Foreskin fibroblast (primary cell): ENCODE measurements at places on chromosomes 11 and 22.

GRCh38 chr22:41907436-41908401, 7.2 kb downstream of the SHISA8 start:
- DNase-seq, result peak; percentile 40

- DNase-seq, result peak; percentile 96
Observed at GRCh38 chr11:61297746-61298145, 2.6 kb upstream of the VWCE start.

GRCh38 chr11:129989149-129989813, 13.4 kb downstream of the PRDM10 start:
- DNase-seq, result no peak

- no peak for DNase-seq
Observed at GRCh38 chr22:42889304-42889703, 32.2 kb upstream of the ARFGAP3 start.

DNA sequence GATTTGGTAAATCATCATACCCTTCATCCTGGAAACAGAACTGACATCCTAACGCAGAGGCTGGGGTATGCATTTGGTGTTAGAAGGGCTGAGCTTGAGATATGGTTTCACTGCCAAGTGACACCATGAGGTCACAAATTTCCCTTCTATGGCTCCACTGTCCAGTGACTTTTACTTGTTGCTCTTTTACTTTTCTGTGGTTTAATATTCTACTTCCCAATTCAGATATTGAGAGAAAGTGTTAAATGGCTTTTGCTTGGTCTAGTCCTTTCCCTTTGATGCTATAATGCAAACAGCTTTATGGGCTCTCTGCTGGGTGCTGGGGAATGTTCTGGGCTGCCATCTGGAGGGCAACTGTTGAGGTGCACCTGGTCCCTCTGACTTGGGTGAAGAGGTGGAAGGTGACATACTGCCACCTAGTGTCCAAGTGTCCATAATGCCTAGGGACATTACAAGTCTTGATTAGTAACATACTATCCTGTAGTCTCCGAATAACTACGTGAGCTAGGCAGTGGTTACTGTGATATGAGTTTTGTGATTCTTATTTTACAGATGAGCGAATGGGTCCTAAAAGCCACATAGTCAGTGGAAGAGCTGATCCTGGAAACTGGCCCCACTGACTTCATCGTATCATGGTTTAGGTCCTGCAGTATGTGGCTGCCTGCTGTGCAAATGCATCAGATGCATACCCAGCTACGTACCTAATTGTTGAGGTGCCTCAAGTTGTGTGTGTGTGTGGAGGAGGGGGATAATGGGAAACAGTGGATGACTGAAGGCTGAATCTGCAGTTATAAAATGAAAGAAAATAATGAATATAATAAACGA, 149.1 kb upstream of the RAG2 start:
- peak; percentile 78 for DNase-seq

DNA sequence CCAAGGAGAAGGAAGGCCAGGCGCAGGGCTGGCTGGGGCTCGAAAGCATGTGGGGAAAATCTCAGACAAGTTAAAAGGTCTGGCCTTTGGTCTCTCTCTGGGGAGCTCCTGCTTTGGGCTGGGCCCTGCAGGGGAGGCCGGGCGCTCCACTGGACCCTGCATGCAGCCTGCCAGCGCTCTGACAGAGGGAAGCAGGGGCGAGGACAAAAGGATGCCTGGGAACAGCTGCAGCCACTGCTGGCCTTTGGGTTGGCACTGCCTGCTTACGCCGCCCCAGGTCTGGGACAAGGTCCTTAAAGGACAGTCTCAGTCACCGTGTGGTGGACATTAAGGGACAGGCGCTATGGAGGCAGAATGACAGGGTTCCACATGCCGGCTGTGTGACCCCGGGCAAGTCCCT, 56.4 kb upstream of the TTLL12 start:
- no peak for DNase-seq

DNA sequence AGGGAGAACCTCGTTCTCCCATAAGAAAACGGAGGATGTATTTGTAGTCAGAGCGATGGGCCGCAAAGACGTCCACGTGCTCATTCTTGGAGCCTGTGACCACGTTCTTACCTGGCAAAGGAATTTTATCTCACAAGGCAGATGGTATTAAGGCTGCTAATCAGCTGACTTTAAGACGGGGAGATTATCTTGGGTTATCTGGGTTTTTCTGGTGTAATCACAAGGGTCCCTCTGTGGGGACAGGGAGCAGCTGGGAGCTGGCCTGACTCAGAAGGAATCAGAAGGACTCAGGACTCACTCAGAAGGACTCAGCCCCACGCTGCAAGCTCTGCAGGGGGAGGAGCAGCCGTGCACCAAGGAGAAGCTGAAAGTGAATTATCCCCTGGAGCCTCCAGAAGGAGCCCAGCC, 7.5 kb upstream of the SIGIRR start:
- DNase-seq, result no peak

- DNase-seq, result no peak
Observed at GRCh38 chr11:132101881-132102280, 731.5 kb downstream of the NTM start.

- no peak for DNase-seq
Observed at GRCh38 chr11:27971171-27971570, 136.8 kb downstream of the KIF18A start.

DNA sequence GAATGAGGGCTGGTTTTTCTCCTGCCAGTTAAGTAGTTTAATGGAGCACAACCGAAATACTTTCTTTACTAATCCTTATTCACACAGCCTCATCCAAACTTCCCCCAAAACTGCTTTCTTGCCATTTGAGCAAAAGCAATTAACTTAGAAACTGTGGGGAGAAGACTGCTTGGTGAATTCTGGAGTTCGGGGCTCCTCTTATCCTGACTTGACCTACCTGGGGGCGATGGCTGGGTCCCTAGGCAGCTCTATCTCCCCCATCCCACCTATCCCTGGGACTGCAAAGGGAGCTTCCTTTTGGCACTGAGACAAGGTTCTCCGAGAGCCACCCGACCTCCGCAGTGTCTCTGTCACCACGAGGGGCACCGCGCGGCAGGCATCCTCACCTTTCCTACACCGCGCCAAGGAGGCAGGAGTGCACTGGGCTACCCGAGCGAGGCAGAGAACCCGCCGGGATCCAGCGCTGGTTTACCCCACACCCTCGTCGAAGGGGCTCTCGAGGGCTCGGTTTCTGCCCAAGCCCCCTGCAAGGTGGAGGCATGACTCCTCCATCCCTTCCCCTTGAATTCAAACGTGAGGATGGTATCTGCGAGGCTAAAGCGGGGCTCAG, 759 bp downstream of the DESI1 start:
- DNase-seq, result peak; percentile 52

DNA sequence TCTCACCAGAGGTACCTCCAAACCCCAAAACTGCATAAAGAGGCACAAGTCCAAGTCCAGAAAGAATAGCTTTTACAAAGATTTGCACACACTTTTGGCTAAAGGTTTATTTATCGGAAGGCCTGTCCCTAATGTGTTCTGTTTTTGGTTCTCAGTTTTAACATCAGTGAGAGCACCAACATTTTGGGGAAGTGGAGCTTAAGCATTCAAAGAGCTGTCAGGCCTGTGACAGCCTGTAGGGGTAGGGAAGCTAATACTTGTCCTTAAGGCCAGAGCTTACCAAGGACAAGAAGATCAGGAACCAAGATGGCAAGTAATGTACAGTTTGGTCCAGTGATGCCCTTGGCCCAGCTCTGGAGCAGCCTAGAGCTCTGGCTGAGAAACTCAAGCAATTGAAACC, 38.9 kb upstream of the SCUBE2 start:
- DNase-seq, result no peak

DNA sequence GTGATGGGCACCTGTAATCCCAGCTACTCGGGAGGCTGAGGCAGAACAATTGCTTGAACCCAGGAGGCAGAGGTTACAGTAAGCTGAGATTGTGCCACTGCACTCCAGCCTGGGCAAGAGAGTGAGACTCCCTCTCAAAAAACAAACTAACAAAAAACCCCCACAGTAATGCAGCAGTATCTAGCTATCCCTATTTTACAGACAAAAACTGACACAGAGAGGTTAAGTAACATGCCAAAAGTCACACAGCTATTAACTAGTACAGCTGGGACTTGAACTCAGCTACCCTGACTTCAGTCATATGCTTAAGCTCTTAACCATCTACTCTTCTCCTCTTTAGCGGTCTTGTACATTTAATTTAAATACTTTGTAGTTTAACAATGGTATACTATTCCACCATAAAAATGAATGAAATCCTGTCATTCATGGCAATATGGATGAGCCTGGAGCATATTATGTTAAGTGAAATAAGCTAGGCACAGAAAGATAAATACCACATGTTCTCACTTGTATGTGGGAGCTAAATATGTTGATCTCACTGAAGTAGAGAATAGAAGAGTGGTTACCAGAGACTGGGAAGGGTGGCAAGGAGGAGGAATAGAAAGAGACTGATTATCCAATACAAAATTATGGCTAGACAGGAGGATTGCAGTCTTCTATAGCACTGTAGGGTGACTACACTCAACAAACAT, 82.8 kb downstream of the DENND5A start:
- no peak for DNase-seq

DNA sequence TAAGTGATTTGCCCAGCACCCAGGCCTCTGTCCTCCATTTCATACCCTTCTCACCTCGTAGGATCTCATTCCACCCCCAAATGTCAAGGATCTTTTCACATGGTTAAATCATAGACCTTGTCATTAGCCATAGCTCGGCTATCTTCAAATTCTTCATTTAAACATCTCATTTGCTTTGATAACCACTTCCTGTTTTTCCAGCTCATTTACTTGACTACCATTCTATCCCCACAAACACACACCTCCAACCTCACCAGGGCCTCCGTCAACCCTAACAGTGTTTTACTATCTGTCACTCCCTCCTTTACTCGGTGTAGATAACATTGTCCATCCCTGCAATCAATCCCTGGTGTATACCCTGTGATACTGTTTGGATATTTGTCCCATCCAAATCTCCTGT, 36.8 kb upstream of the LARGE1 start:
- no peak for DNase-seq

- DNase-seq, result no peak
Observed at GRCh38 chr11:10494636-10495463, 39.8 kb downstream of the AMPD3 start.

DNA sequence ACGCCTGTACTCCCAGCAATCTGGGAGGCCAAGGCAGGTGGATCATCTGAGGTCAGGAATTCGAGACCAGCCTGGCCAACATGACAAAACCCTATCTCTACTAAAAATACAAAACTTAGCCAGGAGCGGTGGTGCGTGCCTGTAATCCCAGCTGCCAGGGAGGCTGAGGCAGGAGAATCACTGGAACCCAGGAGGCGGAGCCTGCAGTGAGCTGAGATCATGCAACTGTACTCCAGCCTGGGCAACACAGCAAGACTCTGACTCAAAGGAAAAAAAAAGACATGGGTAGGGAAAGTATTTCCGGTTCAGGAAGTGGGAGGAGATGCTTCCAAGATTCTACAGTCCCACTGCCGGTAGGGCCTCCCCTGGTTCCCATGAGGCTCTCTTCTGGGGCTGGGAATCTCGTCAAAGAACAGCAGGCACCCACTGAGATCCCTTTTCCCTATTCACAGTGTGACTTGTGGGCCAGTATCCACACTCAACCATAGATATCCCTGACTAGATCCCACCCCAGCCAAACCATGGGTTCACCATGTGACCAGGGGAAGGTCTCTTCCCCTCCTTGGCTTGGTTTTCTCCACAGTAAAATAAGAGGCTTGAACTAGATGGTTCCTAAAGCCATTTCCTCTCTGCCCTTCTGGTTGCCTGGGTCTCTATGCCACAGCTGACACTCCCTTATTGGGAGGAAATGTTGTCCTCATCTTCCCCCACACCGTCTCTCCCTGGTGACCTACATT, 443.3 kb downstream of the BUD13 start:
- no peak for DNase-seq

DNA sequence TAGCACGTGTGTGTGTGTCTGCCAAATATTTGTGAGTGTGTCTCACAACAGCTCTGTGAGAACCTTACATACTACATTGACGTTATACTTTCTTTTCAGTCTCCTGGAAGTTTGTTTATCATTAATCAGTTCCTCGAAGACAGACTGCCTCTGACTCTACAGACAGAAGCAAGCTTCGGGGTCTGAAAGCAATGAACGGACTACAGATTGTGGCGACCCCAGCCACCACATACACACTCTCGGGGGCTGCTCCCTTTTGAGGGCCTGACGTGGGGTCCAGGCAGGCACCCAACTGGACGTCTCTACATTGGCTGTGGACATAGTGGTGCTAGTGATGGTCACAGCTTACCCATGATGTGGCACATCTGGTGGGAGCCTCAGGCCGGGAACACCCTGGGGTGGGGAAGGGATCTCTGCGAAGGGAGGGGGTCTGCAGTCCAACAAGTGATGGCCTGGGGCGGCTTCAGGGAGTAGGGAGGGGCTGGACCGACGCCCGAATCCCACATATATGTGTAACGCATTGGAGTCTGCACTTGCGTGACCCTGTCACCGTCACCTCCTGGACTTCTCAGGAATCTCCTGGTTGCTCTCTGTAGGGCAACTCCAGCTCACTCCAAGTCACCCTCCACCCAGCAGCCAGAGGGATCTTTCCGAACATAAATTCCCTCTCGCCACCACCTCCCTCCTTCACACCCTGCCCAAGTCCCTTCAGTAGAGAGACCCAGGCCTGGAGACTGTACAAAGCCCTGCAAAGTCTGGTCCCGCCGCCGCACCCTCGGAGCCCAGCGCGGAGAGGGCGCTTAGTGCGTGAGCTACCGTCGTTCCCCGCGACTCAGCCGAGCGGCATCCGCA, 30.4 kb upstream of the TRIM29 start:
- DNase-seq, result no peak
